Kasumi-1 (cell line): ENCODE measurements at places on chromosomes 4 and X.

DNA sequence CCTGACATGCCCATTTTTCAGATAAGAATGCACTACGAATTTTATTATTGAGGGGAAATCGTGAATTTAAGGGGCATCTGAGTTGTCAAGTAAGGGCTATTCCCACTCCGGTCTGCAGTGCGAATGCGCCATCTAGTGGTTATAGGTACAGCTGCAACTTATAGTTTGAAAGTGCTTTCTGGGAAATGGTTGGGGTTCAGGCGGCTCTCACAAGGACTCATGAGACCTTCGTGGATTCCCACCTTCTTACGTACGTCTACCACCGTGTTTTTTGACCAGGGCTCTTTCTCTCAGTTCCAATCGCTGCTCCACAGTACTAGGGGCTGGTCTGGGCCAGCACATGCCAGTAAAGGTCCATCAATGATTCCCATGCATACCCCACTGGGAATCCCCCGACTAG, 12.3 kb downstream of the MSL3 start:
- peak; percentile 70 for DNase-seq

- no peak for DNase-seq
These were observed 448.7 kb downstream of the MID1IP1 start for GRCh38 chrX:39249999-39250398.

GRCh38 chr4:7172946-7173345, 19.4 kb upstream of the SORCS2 start:
- no peak for DNase-seq

- DNase-seq = no peak
These were observed 247.9 kb downstream of the CCSER1 start for GRCh38 chr4:90375081-90375480.

- peak; percentile 13 for DNase-seq
These were observed 541.4 kb upstream of the BOD1L1 start for GRCh38 chr4:14168919-14169318.

GRCh38 chrX:105266456-105266855, 46.0 kb upstream of the TEX13A start:
- no peak for DNase-seq

DNA sequence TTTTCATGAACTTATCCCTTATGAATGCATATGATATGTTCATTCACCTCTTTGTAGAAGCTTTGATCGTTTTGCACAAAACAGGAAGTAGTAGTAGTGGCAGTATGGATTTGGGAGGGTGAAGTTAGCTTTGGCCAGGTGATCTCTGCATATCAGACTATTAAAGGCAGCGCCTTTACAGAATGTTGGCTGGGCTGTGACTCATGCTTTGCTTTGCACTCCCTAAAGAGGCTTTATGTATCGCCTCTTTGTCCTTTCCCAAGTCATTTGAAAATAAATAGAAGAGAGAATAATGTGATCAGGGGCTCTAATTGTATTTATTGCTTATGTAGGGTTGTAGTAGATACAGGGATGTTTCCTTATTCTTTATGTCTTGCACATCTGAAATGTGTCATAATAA, 50.4 kb downstream of the SHROOM3 start:
- no peak for DNase-seq

DNA sequence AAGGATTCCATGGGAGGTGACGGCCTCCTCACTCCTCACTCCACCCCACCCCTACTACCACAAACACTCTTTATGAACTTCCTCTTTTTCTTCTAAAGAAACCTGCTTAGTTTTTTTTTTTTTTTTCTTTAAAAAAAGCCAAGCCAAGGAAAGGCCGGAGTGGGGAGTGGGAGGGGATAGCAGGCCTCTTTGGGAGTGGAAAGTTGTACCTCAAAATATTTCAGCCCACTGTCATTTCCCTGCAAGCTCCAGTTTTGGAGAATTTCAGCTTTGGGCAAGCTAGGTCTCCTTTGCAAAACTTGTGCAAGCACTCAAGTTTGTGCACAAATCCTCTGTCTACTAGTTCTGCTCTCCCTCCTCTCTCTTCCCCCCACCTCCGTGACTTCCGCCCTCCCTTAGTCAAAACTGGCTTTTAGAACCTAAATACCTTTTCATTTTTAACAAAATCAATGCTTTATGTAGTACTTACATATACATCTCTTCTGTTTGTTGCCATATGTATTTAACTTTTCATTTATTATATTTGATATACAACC, 512 bp upstream of the ANTXR2 start:
- peak; percentile 98 for DNase-seq

GRCh38 chr4:152831416-152831815, 51.7 kb downstream of the ARFIP1 start:
- DNase-seq = no peak

DNA sequence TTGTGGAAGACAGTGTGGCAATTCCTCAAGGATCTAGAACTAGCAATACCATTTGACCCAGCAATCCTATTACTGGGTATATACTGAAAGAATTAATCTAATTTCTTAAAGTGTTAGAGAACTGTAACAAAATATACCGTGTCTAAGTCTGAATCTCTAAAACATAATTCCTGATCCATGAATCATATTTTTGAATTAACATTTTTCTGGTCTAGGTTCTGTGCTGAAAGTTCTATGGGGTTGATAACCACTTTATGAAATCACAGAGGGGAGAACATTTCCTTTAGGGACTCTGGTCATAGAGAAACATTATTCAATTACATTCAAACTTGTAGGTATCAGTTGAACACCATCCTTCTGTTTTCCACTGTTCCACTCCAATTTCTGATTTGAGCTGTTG, 91.9 kb upstream of the ETNPPL start:
- DNase-seq = no peak

DNA sequence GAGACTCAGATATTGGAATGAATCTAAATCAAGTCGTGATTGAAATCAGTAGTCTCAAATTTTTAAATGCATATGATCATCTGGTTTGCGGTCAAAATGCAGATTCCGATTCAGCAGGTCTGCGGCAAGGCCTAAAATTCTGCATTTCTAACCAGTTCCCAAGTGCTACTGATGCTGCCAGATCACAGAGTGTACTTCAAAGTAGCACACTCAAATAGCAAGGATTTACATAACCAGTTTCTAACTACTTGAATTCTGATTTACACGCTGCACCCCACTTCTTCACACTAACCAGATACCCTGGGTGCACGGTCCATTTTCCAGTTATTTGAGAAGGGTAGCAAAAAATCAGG, 752 bp downstream of the MBTPS2 start:
- DNase-seq = peak; percentile 2

DNA sequence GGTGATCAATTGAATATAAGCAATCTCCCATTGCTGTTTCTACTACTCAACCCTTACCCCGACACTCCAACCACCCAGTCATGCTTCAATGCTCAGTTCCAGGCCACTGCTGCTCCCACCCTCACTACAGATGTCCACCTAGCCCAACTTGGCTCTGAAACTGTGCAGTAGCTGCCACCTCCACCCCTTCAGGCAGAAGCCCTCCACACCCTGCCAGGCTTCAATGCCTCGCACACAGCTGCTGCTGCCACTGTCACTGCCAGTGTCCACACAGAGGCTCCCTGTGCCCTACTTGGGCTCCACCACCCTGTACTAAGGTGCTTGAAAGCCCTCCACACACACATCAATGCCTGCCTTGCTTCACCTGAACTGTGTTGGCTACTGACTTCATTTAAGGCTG, 34.6 kb downstream of the LAMTOR3 start:
- DNase-seq = no peak

GRCh38 chr4:140755774-140756318, 339 bp downstream of the TBC1D9 start:
- peak; percentile 10 for DNase-seq

DNA sequence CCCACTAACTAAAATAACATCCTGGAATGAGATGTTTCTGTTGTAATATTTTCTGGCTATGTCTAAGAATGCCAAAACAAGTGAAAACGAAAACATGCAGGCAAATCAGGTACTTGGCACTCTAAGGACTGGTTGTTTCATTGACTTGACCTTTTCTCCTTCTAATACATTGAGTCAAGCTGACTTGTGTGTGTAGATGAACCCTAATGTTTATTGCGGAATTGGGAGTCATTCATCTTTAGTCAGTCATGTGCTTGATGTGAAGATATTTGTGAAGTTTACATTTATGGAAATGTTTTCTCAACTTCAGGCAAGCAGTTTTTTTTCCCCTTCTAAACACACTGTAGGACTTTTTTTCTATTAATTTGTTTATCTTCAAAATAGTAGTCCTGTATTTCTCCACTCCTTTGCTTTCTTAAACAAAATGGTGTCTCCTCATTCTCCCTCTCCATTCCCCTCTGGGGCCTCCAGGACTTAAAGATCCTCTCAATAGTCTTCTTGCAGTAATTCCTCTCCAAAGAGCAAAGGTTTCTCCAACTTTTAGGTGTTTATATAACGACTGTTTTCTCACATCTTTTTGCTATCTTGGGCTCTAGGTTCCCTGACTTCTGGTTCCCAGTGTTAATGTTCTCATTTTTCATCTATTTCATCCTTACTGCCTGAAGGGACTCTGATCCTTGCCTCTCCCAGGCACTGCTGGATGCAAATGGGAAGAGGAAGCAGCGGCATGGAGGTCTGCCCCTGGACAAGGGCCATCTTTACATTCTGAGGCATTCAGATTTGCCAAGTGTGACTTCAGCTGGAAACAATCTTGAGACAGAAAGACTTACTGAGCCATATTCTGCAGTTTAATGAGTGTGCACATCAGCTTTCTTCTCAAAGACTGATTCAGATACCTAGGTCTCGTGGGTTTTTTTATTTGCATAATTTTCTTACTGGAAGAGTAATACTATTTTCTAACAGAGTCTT, 166.4 kb downstream of the ARHGAP6 start:
- no peak for DNase-seq

DNA sequence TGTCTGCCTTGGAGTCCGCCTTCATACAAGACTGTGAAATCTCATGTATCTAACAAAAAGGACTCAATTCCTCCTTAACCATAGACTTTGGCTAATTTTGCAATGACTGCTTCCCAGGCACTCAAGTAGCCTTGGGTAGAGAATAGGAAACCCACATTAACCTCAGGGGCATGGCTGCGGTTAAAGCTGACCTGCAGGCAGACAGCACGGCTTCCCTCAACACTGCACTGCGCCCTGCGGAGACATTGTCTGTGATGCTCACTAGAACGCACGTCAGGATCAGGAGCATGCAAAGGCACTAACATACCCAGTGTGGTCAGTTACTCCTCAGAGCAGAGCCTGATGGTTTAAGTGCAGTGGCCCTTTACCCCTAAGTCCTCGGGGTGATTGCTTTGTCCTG, 10.3 kb upstream of the GPR143 start:
- no peak for DNase-seq

GRCh38 chr4:164935363-164935762, 42.1 kb downstream of the TRIM61 start:
- peak; percentile 37 for DNase-seq

- no peak for DNase-seq
These were observed 31.6 kb upstream of the RP2 start for GRCh38 chrX:46805270-46805669.

- no peak for DNase-seq
These were observed 32.7 kb upstream of the ADH7 start for GRCh38 chr4:99467887-99468286.

GRCh38 chr4:38710053-38710452, 46.1 kb downstream of the KLF3 start:
- no peak for DNase-seq

- DNase-seq = no peak
These were observed 465.8 kb downstream of the NAF1 start for GRCh38 chr4:162700815-162701361.

DNA sequence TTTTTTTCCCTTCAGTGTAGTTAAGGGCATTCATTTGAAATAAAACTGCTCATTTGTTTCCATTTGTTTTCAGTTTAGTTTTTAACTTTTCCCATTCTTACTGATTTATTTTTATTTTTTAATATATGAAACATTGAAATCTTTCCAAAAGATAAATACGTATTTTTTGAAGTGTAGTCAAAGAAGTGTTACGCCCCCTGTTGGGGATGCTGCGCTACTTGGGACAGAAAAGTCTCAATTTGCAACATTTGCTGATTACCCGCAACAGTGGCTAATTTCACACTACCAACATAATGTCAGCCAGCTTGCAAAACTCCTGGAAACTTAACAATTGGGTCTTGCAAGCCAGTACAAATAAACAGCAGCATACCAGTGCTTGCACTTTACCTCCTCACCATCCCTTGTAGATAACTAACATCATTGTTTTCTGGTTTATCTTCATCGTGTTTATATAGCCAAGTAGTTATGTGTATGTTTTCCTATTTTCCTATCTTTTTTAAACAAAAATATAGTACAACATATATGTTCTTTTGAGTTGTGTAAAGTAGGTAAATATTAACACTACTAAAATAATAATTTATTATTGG, 158.6 kb downstream of the STPG2 start:
- no peak for DNase-seq

- DNase-seq = no peak
These were observed 518.9 kb upstream of the INTU start for GRCh38 chr4:127113844-127114362.

DNA sequence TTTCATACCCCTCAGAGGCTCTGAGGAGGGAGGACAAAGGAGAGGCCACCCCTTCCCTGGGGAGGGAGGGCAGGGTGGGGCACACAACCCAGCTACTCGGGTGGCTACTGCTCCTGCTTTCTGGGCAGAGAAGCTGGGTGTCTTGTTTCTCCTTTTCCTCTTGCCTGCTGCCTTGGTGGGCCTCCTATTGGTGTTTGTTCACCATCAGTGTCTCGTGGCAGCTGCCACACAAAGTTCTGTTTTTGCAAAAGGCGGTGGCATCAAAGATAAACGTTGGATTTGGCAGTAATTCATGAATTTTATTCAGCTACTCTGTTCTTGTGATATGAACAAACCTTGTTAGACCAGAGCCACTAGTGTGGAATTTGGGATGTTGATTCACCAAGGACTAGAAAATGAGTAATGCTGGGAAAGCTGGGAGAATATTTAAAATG, 153.0 kb upstream of the SCML1 start:
- DNase-seq = no peak

DNA sequence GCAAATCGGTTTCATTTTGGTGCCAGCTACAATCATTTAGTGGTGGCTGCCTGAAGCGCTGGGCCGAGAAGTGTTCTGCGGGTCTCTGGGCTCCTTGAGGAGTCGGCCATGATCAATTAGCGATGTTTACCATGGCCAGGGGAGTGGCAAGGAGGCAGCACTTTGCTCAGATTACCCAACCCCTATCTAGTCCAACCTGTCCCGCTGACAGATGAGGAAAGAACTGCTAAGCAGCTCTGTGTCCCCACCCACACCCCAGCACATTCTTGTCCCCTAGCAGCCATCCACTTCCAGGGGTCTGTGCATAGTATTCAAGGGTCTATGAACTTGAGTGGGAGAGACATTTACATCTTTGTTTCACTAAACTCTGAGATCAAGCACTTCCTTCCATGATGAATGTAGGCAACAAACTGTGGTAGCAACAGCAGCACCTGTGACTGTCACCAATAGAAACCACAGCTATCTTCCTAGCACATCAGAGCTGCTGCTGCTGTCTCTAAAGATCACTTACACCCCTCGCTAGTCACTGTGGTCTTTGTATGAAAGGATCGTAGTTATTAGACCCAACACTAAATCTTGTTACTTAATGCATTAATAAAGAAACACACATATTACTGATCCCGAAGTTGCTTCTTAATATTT, 331.6 kb downstream of the BCOR start:
- DNase-seq = no peak

- DNase-seq = no peak
These were observed 82.4 kb downstream of the ATP10D start for GRCh38 chr4:47567511-47567910.
